ENCODE measurements at places on chromosomes 3 and 15. TPM values are rescaled to one million over a fixed set of nuclear protein-coding genes. Genes with fewer than 3 reads are reported as not detected.
A peak's percentile ranks its signal among the peaks of the same experiment; 100 is the strongest.

GREM1 gene
- 26.0 TPM for total RNA-seq

GRCh38 chr3:52149021-52149420 is 5.2 kb downstream of the POC1A start:
- no peak for DNase-seq

- no peak for DNase-seq
These were observed 307.9 kb upstream of the MDFIC2 start for GRCh38 chr3:70620367-70620766.

DNA sequence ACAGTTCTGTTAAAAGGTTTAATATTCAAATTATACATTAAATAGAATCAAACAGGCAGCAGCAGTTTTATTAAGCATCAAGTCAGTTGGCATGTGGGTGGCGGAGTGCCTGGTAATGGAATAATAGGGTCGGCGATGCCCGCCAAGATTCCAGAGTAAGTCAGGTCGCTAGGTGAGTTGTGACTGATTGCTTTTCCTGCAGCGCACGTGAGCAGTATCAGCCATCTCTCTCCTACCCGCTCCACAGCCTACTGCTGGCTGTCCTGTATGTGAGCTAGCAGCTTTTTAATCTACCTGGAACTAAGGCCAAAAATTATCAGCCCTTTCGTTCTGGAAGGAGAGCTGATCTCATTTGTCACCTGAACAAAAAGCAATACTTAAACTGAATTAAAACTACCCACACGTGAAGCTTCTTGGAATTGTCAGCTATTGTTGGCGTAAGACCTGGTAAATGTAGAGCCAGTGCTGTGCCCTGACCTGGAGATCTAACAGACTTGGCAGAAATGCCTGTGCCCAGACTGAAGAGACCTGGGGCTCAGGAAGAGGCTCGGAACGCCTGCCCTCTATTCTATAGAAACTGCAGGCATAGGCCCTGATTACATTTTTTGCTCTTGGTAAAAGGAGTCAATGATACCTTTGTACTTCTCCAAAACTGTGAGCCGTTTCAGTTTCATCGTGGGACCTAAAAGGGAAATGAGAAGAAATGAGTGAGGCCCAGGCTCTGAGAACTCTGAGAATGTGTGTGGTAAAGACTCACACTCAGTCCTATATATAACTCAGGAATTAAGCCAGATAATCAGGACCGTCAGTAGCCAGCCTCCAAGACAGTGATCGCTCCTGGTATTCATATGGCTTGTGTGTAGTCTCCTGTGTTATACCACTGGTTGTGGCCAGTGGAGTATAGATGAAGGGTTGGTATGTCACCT is 21.9 kb downstream of the IDH3A start:
- DNase-seq = peak; percentile 22

- DNase-seq = no peak
These were observed 310.6 kb upstream of the ATP11B start for GRCh38 chr3:182482705-182483104.

- no peak for DNase-seq
These were observed 28.5 kb downstream of the UBE2E1 start for GRCh38 chr3:23834082-23834870.

CCDC54 gene
- total RNA-seq = not detected

CSTA gene
- total RNA-seq = 62.3 TPM

- no peak for DNase-seq
These were observed 42.1 kb upstream of the DLG1 start for GRCh38 chr3:197340521-197340871.

GRCh38 chr3:12421132-12421531 is 63.1 kb upstream of the TSEN2 start:
- no peak for DNase-seq

- DNase-seq = no peak
These were observed 475.2 kb upstream of the PPP2R3A start for GRCh38 chr3:135490219-135490915.

MESP1 gene
- total RNA-seq = 0.29 TPM

DNA sequence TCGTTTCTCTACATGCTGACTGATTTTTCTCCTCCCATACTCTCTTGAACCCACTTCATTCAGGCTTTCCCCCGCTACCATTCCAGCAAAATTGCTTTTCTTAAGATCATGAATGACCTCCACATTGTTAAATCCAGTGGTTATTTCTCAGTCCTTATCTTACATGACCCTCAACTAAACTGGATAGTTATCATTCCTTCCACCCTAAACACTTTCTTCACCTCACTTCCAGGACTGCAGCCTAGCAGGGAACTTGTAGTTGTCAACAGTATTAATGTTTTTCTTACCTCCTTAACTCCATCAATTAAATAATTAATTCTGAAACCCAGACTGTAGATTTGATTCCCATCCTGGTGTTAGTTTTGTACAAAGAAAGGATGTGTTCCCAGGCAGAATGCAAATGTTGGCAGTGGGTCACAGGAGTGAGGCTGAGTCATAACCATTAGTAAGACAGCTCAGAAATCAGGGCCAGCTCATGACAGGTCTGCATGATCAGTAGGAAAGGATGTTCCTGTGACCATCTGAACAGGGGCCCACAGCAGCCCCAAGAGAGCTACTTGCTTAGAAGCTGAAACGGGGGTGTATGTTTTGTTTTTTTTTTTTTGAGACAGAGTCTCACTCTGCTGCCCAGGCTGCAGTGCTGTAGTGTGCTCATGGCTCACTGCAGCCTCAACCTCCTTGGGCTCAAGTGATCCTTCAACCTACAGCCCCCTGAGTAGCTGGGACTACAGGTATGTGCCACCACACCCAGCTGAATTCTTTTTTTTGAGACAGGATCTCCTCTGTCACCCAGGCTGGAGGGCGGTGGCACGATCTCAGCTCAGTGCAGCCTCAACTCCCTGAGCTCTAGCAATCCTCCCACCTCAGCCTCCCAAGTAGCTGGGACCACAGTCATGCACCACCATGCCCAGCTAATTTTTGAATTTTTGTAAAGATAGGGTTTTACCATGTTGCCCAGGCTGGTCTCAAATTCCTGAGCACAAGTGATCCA is 9.1 kb downstream of the BCL2L10 start:
- DNase-seq = no peak

GRCh38 chr15:89332446-89332845 is 2.2 kb downstream of the POLG start:
- no peak for DNase-seq

DNA sequence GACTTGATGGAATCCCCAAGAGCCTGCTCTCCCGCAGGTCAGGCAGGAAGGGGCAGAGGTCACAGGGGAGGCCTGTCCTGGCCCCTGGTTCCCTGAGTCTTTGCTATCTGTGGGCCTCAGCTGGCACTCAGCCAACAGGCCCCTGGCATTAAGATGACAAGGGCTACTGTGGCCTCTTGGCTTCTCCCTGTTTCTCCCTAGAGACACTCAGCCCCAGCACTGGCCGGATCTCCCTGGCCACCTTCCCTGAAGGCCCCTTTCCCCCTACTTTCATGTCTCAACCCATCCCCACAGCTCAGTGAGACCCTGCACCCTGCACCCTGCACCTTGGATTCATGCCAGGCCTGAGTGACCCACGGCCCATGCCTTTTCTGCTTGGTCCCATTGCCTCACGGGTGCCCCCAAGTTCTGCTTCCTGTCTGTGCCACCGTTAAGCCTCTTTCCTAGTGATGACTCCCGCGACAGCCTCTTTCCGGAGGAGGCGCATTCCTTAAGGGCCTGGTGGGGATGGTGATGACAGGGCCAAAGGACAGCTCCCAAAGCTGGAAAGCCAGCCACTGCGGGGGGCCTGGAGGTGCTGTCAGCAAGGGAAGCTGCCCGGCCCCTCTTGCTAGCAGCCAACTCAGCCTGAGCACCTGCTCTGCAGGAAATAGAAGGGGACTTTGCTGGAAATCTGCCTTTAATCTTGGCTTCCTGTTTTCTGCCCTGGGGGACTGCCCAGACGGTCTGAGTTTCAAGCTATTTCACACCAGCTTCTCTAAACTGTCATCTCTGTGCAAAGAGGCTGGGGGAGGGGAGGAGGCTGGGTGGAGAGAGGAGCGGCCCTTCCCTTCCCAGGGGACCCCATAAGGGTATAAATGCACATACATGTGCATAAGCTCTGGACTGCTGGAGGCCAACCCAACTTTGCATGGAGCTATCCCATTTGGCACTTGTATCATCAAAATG is 4.8 kb upstream of the CSK start:
- DNase-seq = no peak

NPAP1 gene
- total RNA-seq = 2.2 TPM

- DNase-seq = no peak
These were observed 36.9 kb downstream of the RBPMS2 start for GRCh38 chr15:64738226-64739095.

DNA sequence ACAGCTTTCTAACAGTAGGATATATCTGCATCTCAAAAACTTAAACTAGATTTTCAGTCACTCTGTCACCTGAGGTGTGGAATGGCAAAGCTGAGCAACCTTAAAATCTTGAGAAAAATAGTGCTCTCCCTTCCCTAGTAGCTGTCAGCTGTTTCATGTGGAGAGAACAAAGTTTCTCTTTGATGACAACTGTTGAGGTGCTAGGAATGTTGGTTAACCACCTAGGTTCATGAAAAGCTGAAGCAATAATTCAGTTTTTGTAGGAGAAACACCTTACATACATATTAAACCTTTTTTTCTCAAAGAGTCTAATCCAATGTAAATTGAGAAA is 40.8 kb downstream of the TCF12 start:
- DNase-seq = no peak

- no peak for DNase-seq
These were observed 12.2 kb downstream of the RNF123 start for GRCh38 chr3:49701388-49702077.

DNA sequence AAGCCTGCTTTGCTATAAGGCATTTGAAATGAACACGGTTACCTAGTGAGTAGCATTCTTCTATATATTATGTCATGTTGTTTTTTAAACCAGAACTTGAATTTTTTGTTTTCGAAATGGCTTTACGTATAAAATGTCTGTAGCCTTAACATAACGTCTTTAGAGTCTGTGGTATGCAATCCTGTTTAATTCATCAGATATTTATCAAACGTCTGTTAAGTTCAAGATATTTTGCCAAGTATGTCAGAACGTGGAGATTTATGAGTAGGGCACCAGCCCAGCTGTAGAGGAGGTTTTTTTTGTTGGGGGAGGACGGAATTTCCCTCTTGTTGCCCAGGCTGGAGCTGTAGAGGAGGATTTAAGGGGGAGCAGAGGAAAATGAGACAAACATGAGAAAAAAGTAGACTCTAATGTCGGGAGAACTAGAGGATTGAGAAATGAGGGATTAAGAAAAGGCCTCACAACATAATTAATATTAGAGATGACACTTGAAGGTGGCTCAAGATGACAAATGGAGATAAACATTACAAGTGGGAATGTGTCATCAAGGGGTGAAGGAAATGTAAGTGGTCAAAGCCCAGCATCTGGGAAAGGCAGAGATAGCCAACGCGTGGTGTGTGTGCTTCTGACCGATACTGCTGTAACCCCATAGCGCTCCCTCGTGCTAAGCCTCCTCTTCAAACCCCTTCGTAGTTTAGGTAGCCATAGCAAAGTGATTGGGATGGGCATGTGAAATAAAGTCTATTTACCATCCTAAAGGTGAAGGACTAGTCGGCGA is 154.0 kb upstream of the GOLGA6L4 start:
- no peak for DNase-seq
